ENCODE measurements at places on chromosomes 16 and 17. TPM values are rescaled to one million over a fixed set of nuclear protein-coding genes. Genes with fewer than 3 reads are reported as not detected.

- DNase-seq, result no peak
Measured at GRCh38 chr17:79797492-79798298, 818 bp upstream of the CBX8 start.

DNA sequence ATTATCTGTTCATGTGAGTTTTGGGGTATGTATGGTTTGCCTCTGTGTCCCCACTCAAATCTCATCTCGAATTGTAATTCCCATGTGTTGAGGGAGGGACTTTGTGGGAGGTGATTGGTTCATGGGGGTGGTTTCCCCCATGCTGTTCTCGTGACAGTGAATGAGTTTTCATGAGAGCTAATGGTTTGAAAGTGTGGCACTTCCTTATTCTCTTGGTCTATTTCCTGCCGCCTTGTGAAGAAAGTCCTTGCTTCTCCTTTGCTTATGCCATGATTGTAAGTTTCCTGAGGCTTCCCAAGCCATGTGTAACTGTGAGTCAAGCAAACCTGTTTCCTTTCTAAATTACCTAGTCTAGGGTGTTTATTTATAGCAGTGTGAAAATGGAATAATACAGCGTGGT, 128.1 kb upstream of the HS3ST4 start:
- no peak for DNase-seq

- no peak for DNase-seq
Measured at GRCh38 chr16:54118846-54119245, 167.7 kb downstream of the IRX3 start.

- DNase-seq, result no peak
Measured at GRCh38 chr17:44205962-44206824, 6.5 kb upstream of the ATXN7L3 start.

Gene KATNIP
- 8.2 TPM for total RNA-seq

Gene TBC1D24
- 18.0 TPM for total RNA-seq

Data from A172 (cell line).